Endothelial cell of umbilical vein (primary cell): ENCODE measurements at places on chromosomes 5 and 9.

DNA sequence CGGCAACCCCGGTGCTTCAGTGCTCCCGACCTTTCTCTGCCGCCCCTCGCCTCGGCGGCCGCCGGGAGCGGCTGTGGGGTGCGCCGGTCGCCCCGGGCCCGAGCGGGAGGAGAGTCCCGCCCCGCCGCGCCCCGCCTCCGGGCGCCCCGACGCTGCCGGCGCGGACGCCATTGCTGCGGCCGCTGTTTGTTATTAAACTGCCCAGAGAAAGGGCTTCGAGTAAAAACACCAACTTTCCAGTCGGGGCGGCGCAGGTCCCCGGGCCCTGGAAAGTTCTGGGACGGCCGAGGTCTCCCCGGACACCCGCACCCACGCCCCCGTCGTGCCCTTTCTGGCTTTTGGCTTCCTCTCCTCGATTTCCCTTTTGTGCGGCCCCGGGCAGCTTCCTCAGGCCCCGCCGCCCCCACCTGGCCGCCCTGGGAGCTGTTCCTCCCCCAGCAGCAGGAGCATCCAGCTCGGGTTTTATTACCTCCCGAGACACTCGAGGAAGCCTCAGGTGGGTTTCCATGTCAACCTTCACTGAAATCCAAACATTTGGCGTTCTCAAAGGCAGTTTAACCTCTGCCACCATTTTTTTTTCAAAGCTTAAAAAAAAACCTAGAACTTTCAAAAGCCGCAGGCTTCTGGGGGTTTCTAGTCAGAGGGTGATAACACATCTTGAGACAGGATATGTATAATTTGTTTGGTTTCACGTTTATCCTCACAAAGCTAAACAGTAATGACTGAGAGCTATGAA lies 334.4 kb downstream of the CWC27 start:
- DNase-seq = peak; percentile 74

GRCh38 chr5:3597167-3598007 lies 1.8 kb downstream of the IRX1 start:
- DNase-seq = no peak

- DNase-seq = no peak
These were observed 26.0 kb downstream of the BDP1 start for GRCh38 chr5:71481441-71481840.

- peak; percentile 82 for DNase-seq
These were observed 27.3 kb downstream of the ANP32B start for GRCh38 chr9:98010445-98010844.

GRCh38 chr5:162230348-162230747 lies 162.8 kb downstream of the GABRG2 start:
- no peak for DNase-seq

- no peak for DNase-seq
These were observed 34.8 kb downstream of the ANXA6 start for GRCh38 chr5:151122828-151123227.
